ENCODE measurements at places on chromosomes 5 and 9.

GRCh38 chr5:81183811-81184748, 49.0 kb upstream of the CKMT2 start:
- no peak for DNase-seq

DNA sequence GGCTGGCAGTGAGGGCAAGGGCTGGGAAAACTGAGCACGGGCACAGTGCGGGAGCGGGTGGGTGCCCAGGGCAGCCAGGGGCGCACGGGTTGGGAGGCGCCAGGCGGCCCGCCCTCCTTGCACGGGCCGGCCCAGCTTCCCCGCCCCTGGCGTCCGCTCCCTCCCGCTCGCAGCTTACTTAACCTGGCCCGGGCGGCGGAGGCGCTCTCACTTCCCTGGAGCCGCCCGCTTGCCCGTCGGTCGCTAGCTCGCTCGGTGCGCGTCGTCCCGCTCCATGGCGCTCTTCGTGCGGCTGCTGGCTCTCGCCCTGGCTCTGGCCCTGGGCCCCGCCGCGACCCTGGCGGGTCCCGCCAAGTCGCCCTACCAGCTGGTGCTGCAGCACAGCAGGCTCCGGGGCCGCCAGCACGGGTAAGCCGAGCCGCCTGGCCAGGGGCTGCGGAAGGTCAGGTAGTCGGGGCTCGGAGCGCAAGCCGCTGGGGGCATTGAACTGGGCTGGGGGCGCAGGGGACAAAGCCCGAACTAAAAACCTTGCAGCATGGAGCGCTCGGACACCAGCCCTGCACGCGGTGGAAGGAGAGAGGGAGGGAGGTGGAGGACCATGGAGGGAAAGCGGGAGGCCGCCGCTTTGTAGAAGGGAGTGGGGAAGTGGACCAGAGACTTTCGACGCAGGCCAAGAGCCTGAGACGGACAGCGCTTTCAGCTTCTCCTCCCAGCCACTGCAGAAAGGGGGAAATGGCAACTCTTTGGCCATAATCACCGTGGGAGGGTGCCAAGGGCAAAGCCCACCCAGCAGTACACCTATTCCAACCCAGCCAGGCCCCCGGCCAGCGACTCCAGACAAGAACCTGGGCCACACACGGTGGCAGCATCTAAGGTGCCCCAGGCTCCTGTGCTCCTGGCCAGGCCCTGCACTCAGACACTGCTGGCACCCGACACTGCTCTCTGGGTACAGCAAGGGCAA, at the start of gene TGFBI:
Gene TGFBI (plus strand): TSS at position 207 of the 961 bp plus-strand sequence. CDS start 68 bp downstream, at position 275.
- no peak for DNase-seq

GRCh38 chr5:119418606-119419100, 33.6 kb upstream of the HSD17B4 start:
- no peak for DNase-seq

- no peak for DNase-seq
These were observed 190.3 kb downstream of the TMEM167A start for GRCh38 chr5:82886911-82887310.

- DNase-seq, result no peak
These were observed 4.7 kb upstream of the PURA start for GRCh38 chr5:140109018-140109758.

DNA sequence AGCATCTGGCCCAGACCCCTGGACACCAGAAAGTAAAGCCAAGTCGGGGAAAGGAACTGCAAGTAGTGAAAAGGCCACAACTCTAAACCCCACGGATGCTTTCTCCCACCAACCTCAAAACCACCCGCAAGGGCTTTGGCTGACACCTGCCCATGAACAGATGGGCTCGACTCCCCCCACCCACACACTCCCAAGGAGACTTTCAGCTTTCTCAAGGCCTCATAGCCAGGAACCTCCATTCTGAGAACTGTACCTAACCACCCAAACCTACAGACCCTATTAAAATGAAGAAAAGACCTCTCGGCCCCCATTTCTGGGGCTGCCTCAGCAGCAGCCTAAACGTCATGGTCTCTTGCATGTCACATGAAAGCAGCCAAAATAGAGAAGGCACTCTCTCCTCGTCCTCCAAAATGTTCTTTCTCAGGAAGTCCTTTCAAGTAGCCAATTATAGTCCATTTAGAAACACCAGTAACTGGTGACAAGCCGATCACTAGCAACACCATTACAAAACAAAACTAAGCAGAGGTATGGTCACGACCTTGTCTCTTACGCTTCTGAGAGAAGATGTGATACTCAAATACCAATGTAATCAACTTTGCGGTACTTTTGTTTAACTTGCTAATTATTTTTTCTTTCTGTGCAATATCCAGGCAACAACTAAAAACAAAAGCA, 2.9 kb downstream of the B4GALT1 start:
- DNase-seq, result no peak

DNA sequence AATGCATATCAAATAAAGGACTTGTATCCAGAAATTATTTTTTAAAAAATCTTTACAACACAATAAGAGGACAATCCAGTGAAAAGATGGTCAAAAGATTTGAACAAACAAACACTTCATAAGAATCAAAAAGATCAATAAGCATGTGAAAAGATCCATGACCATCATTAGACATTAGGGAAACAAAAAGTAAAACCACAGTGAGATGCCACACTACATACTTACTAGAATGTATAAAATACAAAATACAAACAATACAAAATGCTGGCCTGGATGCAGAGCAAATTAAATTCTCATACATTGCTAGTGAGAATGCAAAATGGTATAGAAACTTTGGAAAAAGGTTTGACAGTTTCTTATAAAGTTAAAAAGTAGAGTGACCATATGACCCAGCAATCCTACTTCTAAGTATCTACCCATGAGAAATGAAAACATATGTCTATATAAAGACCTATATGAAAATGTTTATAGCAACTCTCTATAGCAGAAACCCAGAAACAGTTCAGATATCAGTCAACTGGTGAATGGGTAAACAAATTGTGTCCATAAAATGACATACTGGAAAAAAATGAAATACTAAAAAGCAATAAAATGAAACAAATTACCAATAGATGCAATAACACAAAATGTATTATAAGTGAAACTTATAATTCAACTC, 426.1 kb downstream of the RAB3C start:
- no peak for DNase-seq

DNA sequence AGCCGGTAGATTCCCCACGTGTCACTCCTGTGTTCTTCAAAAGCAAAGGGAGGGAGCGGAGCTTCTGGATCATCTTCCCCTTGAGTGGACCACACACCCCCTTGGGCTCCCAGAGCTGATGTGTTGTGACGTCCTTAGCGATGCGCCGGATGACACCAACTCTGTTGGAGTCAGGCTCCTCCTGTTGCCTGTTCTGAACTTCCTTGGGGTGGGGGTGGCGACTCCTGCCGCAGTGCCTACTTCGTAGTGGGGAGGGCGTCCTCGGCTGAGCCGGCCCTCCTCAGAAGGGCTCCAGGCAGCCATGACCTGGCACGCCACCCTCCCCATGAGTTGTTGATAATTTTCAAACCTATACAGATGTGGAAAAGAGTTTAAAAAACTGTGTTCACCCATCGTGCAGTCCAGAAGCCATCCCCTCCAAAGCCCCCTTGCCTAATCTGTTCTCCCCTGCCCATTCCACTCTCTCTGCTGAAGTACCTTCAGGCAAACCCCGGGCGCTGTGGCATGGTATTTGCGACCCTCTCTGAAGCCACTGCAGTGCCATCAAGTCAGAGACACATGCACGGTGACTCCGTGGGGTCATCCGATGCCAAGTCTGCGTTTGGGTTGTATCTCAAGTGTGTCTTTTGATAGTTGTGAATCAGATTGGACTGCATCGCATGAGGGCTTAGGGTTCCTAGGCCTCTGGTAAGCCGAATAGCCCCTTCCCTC, 16.7 kb downstream of the EXOC3 start:
- DNase-seq, result no peak

DNA sequence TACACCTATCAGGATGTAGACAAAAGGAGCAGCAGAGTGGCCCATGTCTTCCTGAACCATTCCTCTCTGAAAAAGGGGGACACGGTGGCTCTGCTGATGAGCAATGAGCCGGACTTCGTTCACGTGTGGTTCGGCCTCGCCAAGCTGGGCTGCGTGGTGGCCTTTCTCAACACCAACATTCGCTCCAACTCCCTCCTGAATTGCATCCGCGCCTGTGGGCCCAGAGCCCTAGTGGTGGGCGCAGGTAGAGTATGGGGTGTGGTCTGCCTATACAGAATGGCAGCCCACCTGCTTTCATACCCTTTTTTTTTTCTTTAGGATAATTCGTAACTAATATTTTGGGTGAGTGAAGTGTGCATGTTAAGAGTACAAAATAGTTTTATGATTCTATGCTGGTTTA, 1.1 kb downstream of the SLC27A6 start:
- no peak for DNase-seq

DNA sequence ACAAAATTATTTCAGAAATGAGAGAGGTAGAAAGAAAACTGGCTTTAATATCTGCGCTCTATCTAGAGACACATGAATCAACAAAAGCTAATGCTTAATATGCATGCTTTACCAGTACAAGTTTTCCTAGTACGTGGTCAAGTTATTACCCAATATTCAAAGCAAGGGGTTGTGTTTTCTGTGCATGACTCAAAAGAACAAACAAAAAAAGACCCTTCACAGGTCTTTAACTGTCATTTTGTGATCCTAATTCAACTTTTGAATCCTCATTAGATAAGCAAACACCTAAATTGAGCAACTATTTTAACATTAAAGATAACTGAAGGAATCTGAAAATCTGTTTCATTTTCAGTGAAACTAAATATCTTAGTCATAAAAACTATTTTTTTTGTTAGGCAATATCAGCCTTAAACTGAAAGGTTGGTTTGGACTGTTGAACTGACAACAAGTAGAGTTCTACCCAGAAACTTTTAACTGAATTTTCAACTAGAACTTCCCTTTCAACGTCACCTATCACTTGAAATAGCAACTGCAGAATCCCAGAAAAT, 12.5 kb downstream of the ST8SIA4 start:
- DNase-seq, result no peak

- no peak for DNase-seq
These were observed 3.2 kb downstream of the SNX30 start for GRCh38 chr9:112753725-112754124.

DNA sequence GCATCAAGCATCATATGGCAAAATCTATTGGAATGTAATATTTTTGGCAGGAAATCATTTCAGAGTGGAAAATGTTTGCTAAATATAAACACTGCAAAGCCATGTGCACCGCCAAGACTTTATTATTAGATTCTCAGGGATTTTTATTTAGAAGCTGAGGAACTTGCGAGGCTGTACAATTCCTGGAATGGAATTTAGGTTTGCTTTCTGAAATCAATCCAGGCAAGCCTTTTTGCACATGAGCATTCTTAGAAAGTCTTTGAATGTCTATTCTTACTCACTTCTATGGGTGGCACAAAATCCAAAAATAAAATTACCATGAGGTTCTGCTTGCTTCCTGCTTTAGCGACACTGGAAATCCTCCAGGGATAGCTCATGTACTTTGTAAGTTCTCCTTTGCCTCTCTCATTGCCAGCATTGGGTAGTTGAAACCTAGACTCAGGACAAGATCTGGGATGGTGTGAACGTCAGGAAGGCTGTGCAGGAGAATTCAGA, 71.5 kb upstream of the PALM2AKAP2 start:
- no peak for DNase-seq

DNA sequence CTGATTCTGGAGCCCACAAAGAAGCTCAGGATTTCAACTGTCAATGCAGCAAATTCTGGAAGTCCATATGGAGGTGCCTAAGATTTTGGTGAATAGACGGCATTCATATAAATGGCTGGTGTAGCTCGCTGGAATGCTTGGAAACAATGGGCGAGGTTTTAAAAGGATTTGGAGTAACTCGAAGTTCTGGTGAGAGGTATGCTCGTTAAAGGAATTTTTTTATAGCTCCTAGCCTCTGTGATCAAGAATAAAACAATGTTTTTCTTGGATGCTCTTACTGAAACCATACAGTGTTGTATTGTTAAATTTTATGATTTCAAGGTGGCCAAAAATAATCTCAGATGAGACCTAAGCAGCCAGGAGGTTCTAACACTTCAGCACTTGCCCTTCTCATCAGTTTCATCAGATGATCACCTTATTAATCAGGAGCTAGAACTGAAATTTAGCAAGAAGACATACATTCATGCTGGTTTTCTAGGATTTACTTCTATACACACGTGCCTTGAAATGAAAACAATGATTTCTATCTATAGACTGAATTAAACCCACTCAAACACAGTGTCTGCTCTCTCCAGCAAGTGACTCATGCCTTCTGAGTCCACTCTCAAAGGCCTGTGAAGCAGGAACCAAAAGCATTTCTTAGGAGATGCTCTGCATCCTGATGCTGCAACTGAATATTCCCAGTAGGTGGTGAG, 79.2 kb downstream of the OTULIN start:
- DNase-seq, result no peak

DNA sequence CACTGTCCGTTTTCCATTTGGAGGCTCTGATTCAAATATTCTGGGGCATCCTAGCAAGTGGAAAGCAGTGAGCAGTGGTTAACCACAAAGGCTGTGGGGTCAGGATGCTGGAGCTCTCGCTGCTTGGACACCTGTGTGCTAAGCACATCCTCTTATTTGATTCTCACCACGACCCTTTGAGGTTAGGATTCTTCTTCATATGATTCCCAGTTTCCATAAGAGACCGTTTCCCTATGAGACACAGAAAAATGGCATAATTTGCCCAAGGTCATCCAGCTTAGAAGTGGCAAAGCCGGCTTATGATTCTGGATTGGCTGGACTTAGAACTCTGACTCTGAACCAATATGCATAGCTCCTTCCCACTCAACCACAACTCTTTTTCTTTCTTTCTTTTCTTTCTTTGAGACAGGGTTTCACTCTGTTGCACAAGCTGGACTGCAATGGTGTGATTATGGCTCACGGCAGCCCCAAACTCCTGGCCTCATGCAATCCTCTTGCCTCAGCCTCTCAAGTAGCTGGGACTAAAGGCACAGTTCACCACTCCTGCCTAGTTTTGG, 207.7 kb downstream of the TTLL11 start:
- no peak for DNase-seq

DNA sequence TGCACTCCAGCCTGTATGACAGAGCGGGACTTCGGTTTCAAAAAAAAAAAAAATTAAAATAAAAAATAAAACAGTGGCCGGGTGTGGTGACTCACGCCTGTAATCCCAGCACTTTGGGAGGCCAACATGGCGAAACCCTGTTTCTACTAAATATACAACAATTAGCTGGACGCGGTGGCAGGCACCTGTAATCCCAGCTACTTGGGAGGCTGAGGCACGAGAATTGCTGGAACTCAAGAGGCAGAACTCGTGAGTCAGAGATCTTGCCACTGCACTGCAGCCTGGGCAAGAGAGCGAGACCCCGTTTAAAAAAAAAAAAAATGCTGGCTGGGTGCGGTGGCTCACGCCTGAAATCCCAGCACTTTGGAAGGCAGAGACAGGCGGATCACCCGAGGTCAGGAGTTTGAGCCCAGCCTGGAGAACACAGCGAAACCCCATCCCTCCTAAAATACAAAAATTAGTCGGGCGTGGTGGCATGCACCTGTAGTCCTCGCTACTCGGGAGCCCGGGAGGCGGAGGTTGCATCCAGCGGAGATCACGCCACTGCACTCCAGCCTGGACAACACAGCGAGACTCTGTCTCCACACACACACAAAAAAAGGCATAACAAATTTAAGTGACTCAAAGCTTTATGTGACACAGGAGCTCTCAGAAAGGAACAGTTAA, 1.5 kb upstream of the NPM1 start:
- DNase-seq, result no peak
